ENCODE measurements at places on chromosomes 7 and 10.

GRCh38 chr7:63925626-63926460, 72.8 kb upstream of the ZNF722 start:
- DNase-seq = peak; percentile 61

DNA sequence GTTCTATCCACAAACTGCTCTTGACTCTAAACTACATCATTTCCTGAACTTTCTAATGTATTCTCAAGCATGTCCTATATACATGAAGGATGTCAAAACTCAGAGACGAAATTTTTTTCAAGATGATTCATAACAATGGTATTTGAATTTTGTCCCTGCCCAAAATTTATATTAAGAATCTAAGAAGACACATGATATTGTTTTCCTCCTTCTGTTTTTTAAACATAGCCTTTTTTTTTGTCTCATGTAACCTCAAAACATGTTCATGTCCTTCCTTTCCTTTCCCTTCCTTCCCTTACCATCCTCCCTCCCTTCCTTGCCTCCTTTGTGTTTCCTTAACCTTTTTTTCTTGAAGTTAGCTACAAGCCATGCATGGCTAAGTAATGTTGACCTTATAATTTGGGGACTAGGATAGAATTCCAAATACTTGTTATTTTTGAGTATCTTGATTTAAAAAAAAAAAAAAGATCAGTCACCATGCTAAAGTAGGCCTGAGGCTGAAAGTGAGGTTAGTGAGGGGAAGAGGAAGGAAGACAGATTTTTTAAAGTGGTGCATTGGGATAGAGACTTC, 163.0 kb downstream of the SUGCT start:
- DNase-seq = no peak

DNA sequence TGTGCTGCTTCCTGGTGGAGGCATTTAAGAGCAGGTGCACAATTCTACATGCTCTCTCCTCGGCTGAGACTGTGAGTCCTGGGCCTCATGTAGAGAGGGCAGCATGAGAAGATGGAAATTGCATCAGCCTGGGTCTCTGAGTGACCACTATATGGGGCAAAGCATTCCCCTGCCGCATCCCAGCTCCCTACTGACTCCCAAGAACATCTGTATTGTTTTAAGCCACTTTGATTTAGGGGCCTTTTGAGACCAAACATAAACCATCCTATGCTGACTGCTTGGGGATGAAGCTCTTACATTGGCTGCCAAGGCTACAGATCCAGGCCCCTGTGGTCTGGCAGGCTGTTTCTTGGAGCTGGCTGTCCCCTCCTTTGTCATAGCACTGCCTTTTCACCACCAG, 101.3 kb upstream of the TBX20 start:
- no peak for DNase-seq

- peak; percentile 51 for DNase-seq
Observed at GRCh38 chr7:27677912-27678612, 15.4 kb upstream of the HIBADH start.

- no peak for DNase-seq
Observed at GRCh38 chr7:154685564-154685901, 317.4 kb downstream of the PAXIP1 start.

DNA sequence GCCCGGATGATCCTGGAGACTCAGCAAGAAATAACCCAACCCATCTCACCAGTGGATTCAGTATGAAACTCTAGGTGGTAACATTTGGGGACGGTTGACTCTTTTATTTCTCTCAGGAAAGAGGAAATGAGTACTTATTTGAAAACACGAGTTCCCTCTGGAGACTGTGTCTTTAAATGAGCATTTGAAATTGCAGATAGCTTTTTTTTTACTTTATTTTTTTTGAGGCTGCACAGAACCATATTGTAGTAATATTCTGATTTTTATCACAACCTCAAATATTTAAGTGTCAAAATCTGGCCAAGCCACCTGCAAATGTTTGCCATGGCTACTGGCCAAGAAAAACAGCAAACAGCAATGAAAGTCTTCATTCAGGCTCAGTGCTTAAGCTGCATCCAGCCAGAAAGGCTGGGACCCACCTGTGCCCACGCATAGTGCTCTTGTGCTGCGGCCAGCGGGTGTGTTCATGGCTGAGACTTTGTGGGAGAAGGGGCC, 160.8 kb downstream of the CREB5 start:
- peak; percentile 49 for DNase-seq

GRCh38 chr7:132565885-132566284, 10.4 kb downstream of the PLXNA4 start:
- DNase-seq = no peak

GRCh38 chr7:137820156-137820555, 26.6 kb downstream of the DGKI start:
- DNase-seq = no peak

- DNase-seq = no peak
Observed at GRCh38 chr10:43922335-43923280, 273.9 kb upstream of the ZNF32 start.

DNA sequence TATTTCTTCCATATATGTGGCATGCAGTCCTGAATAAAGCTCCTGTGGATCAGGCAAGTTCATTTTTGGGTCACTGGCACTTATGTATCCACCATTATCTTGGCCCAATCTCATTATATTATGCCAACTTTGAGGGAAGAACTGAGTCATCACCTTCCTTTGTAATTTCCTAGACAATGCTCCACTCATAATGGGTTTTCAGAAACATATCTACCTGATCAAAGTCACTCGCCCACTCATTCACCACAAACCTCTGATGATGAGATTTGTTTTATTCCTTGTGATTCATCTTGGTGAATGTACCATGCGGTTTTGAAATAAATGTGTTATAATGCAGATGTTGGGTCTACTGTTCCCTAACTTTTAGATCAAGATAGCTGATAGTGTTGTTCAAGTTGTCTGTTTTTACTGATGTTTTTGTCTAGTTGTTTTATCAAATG, 525.8 kb downstream of the KIF20B start:
- DNase-seq = peak; percentile 72

Data from PC-9 (cell line).